ENCODE measurements at places on chromosomes 3 and 15.
A peak's percentile ranks its signal among the peaks of the same experiment; 100 is the strongest.

- peak; percentile 45 for DNase-seq
Measured at GRCh38 chr3:63818282-63819150, 583 bp upstream of the C3orf49 start.

GRCh38 chr3:23809840-23810342, 4.1 kb downstream of the UBE2E1 start:
- DNase-seq, result no peak

GRCh38 chr3:123818921-123819429, 65.2 kb downstream of the MYLK start:
- DNase-seq, result no peak

- no peak for DNase-seq
Measured at GRCh38 chr15:46901001-46901400, 816.3 kb upstream of the SEMA6D start.

DNA sequence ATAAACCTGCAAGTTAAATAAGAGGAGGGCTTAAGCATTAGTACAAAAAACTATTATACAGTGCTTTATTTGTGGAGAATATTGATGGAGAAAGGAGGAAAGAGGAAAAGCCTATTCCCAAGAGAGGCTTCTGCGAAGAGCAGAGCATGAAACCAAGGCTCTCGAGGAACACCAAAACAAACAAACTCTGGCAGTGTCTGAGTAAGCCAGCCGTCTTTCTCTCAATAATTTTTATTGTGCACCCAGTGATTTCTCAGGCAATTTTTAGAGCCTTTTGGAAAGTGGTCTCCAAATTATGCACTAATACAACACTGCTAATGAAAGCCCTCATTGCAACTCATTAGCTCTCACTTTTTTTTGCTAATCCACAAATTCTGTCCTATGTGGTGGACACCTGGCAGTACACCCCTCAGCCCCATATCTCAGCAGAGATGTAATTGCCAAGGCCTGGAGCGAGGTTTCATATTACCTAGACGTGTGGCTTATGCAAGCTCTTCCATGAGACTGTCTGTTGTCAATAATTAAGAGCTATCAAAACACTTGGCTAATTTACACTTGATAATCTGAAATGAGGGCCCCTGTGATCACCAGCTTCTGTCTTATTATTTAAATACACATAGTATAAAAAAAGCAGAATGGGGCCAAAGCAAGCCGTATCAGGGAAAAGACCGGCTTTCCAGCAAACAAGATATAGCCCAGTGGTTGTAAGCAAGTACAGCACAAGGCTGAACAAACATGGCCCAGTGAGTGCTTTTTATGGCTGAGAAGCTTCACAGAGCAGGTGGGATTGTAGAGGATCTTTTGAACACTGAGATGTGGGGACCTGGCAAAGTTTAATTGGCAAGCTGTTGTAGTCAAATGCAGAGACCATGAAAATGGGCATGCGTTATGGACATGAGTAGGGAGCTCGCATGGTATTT, 216.9 kb downstream of the ROBO2 start:
- no peak for DNase-seq

- DNase-seq, result no peak
Measured at GRCh38 chr3:171225165-171225564, 198.6 kb upstream of the SLC2A2 start.

DNA sequence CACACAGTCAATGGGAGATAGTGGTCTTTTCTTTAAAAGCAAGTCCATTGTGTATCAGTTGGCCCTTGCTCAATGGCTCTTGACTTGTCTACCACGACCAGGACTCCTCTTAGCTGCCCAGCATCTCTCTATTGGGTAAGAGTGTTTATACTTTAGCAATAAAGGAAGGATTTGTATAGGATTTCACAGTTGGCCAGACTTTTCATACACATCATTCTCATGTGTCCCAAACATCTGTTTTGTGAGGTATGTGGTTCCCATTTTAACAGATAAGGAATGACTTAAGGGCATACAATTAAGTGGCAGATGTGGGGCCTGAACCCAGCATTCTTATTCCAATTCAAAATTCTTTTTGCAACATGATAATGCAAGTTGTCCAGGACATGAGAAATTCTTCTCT, 191.5 kb downstream of the CHST2 start:
- no peak for DNase-seq

- no peak for DNase-seq
Measured at GRCh38 chr3:35262406-35262805, 376.9 kb upstream of the ARPP21 start.

DNA sequence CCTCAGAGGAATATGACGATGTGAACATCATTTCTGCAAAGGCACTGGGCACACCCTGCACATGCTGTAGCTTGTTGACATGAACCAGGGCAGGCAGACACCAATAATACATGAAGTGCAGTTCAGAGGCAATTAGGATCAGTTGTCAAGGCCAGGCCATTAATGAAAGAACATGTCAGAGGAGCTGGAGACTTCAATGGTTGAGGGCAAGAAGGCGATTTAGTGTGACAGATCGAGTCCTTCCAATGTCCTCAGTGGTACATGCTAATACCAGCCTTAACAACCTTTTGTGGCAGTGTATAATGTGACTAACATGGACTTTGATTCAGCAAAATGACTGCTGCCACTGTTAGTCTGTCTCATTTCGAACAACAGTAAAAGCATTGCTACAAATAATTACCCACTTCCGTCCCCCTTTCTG, 205.2 kb upstream of the NANOGP8 start:
- DNase-seq, result no peak

DNA sequence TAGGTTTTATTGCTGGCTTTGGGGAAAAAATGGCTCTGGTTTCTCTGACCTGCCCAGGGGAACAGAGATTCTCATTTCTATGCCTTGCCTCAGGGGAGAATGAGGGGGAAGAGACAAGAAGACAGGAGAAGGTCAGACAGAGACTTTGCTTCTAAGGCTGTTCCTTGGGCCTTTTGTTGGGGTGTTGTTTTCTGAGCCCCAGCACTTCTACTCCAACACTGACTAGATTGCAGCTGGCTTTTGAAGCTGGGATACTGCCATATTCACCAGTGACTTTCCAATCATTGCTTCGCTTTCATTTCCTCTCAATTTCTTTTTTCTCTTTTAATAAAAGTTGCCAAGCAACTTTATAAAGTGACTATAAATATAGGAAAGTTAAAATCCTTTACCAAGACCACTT, 143.2 kb upstream of the ARHGEF26 start:
- DNase-seq, result no peak

DNA sequence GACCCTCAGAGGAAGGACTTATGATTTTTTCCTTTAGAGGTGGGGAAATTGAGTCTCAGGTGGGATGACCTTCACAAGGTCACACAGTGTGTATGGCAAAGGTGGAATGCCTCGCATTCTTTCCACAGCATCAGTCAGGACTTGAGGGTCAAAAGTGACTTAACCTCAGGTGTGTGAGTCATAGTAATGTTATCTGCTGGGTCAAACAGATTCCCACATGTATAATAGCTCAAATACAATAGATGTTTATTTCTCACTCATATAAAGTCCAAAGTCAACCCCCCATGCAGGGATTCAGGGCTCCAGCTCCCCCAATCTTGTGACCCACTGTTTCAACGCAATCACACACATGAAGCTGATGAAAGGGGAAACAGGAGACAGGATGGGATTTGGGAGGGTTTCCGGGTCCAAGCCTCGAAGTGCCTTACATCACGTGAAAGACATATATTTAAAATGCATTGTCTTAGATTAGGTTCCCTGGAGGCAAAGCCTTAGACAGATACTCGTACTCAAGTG, 34.0 kb upstream of the CCDC174 start:
- no peak for DNase-seq

DNA sequence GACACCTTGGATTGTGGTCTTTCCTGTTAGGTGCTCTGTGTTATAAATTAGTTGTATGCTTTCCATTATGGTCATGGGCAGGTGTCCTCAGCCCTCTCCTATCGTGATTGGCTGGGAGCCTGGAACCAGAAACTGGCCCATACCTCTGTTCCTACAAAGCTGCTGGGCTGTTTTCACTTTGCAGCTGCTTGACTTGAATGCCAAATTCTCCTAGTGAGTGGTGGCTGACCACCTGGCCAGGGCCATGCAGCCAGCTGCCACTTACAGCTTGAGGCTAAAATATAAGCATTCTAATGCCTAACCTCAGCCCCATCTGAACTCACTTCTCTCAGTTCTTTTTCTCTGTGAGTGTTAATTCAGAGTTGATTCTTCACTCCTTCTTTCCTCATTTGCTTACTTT, 239.3 kb upstream of the GBE1 start:
- DNase-seq, result no peak

DNA sequence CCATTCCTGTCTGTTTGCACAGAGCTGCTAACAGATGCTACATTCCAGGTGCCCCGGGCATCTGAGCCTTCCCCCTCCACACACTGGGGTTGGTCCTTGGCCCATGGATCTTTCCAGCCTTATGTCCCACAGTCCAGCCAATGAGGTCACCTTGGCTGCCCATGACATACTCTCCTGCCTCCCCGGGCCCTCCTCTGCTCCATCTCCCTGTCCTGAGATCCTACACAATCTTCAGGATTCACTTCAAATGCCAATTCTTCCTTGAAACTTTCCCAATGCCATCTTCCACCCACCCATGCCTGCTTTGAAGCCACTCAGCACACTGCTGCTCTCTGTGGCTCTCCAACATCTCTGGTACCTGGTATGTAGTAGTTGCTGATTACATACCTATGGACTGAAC, 4.3 kb downstream of the CHRNA3 start:
- no peak for DNase-seq

- no peak for DNase-seq
Measured at GRCh38 chr3:143222981-143223380, 103.4 kb downstream of the CHST2 start.

- no peak for DNase-seq
Measured at GRCh38 chr3:126100269-126100633, 16.3 kb upstream of the SLC41A3 start.

DNA sequence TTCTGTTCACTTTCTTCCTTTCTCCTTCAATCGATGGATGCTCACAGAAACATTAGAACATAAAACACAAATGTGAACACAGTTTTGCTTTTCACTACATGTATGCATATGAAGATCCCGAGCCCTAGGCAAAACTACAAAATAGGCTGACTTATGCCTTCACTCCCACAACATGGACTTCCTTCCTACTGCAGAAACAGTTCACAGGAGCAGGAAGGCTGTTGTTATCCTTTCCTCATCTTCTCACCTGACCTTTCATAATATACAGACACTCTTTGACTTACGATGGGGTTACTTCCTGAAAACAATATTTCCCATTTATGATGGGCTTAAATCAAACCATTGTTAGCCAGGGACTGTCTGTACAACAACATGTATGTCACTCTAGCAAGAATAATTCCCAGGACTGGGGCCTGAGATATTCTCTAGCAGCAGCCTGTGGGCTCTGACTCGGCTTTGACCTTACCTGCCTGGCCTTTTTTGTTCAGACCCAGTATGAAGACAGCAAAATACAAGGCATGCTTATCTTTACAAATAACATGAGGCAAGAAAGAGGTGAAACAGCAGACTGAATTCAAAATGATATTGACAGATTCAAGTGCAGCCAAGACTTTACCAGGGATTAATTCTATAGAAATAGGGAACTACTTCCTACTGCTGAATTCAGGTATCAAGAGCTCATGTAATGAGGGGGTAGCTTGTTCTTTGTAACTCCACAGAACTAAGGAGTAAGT, 51.8 kb upstream of the PLXND1 start:
- no peak for DNase-seq

Data from T-helper 17 cell (primary cell).